ENCODE measurements at places on chromosomes 6 and 20. TPM values are rescaled to one million over a fixed set of nuclear protein-coding genes. Genes with fewer than 3 reads are reported as not detected.

POPDC3 gene
- polyA plus RNA-seq: 74.6 TPM

GRCh38 chr6:24757611-24758010, 17.1 kb upstream of the GMNN start:
- no peak for DNase-seq

DNA sequence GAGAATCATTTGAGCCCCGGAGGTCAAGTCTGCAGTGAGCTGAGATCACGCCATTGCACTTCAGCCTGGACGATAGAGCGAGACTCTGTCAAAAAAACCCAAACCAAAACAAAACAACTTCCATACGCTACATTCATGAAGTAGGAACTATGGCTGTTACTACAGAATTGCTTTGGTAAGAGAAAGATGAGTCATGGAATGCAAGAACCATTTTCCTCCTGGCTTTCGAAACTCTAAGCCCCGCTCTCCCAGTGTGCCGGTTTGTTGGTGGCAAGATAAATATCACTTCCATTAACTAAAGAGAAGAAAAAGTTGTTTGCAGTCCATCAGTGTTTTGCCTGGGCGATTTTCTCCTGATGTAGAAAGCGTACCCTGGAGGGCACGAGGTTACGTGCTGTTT, 61.3 kb downstream of the ZDHHC14 start:
- DNase-seq: no peak

DNA sequence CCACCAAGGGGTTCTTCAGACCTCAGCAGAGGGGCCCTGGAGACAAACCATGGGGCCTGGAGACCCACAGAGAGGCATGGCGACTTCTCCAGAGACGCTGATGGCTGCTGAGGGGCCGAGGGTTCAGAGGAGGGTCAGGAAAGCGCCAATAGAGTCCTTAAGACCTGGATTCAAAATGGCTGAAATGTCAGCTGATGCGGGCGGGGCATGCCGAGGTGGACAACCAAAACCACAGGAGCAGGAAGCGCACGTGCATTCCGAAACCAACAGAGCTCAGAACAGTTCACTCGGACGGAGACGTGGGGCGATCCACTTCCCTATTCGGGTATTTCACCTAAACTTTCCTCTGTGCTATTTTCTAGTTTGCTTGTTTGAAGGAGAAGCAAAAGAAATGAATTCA, 99.9 kb upstream of the RIN2 start:
- DNase-seq: no peak
